ENCODE measurements at places on chromosomes 12 and 14.

GRCh38 chr12:6768437-6768914, 2.3 kb downstream of the PTMS start:
- DNase-seq = no peak

DNA sequence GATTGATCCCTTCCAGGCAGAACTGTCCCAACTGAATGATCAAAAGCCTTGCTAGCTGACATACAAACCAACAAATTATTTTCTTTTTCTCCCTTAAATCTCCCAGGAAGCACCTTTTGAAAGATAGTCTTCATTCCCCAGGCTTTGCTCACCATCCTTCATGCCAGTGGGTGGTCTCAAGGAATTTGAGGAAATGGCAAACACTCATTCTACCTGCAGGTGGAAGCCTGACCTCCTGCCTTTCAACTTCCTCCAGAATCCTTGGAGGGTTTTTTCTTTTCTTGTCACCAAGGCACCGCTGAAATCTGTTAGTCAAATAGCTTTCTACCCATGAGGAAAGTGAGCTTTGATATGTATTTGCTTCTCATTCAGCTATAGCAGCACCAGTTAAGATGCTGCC, 128.5 kb downstream of the WIF1 start:
- DNase-seq = no peak

DNA sequence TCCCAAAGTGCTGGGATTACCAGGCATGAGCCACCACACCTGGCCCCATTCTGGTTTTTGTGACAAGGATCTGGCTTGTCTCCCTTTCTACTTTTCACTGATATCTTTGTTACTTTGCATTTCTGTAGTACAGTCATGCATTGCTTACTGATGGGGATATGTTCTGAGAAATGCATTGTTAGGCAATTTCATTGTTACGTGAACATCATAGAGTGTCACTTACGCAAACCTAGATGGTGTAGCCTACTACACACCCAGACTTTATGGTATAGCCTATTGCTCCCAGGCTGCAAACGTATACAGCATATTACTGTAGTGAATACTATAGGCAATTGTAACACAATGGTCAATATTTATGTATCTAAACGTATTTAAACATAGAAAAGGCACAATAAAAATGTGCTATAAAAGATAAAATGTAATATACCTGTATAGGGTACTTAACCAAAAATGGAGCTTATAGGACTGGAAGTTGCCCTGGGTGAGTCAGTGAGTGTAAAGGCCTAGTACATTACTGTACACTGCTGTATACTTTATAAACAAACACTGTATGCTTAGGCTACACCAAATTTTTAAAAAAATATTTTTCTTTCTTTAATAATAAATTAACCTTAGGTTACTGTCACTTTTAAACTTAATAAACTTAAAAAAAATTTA, 16.0 kb downstream of the MRPL42 start:
- no peak for DNase-seq

GRCh38 chr12:129276361-129277060, 423.2 kb downstream of the GLT1D1 start:
- DNase-seq = no peak

GRCh38 chr14:40273417-40273816, 841.2 kb upstream of the FBXO33 start:
- no peak for DNase-seq

DNA sequence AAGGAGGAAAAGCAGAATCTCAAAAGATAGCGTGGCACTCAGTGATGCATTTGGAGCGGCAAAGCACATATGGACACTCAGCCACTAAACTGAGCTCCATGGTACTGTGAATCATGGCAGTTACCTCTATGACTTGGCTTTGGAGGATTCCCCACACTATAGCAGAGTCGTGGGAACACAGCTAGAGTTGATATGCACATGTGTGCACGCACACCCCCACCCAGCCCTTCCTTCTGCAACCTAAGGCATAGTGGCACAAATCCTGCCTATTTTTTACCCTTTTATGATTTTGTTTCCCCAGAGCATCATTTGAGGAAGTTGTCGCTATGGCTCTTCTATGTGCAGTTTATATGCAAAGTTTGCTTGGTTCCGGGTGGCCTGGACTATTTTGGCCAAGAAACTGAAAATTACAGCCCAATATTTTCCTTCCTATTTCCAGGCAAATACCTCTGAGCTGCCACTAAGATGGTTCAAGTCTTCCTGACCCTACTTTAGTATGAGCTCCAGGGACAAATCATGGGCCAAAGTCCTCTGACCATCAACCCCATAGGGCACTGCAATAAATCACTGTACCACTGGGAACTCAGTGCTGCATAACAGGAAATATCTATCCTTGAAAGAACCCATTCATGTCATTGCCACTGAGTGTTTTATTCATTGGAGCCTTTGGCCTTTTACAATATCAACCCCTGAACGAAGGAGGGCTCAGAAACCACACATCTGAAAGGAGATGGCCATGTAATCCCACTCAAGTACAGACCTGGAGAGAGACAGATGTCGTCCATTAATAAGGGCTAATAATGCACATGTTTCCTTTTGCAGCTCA, 177.5 kb downstream of the EGLN3 start:
- DNase-seq = no peak

DNA sequence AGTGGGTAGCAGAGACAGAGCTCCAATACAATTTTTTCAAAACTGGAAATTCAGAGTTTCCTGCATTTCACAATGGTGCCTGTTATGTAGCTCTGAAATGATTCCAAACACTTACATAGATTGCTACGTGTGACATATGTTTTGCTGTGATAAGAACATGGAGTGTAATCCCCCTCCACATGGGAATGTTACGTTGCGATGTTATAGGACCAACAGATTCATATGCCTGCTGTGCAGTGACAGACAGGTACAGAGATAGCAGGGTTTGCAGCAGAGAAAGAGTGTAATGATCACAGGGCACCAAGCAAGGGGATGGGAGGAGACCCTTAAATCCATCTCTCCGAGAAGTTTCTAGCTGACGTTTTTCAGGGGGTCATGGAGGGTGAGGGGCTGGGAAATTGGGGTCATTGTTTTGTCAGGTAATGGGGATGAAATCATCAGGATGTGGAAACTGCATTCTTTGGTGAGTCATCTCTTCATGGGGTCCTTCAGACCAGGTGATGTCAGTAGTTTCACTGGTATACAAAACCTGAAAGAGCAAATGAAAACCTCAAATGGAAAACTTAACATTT, 76.6 kb upstream of the OSBPL8 start:
- DNase-seq = no peak

DNA sequence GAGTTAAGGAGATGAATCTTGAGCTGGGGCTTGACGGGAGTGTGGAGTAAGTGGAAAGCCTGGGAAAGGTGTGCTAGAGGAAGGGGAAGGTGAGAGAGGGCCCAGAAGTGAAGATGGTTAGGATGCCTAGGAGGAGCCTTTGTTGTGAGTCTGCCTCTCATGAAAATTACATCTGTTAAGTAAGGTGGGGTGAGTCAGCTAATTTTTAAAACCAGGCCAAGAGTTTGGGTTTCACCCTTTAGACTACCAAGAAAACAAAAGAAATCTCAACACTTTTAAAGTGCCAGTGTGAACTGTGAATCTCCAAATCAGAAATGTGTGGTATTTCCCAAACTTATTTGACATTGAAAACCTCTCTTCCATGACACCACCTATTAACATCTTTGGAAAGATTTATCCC, 185.2 kb downstream of the CRADD start:
- DNase-seq = no peak

DNA sequence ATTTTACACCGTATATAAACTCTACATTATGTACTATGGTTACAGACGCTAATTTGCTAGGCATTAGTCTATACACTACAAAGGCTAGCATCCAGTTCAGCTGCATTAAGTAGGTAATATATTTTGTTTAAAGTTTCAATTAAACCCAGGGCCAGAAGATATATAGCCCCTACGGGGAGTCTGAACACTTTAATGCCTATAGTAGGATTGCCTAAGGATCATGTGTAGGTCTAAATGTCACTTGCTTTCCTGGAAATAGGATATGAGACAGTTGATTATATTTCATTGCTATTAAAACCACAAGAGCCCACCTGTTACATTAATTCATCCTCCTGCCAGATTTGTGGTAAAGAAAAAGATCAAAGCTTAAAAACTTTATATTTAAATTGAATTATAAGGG, 286.9 kb downstream of the TMTC2 start:
- DNase-seq = no peak

- no peak for DNase-seq
These were observed 1131.1 kb downstream of the TMEM121 start for GRCh38 chr14:106657460-106657859.

- DNase-seq = no peak
These were observed 327.7 kb downstream of the RAD51B start for GRCh38 chr14:68147303-68147702.

Data from right forelimb (tissue), 1 donor.